ENCODE measurements at places on chromosomes 3 and 15. TPM values are rescaled to one million over a fixed set of nuclear protein-coding genes. Genes with fewer than 3 reads are reported as not detected.

Gene SUCNR1
- total RNA-seq: not detected

Gene LRRC58
- 28.2 TPM for total RNA-seq

Gene PCSK6
- total RNA-seq: 0.46 TPM

Gene CA12
- not detected for total RNA-seq

Gene GOLGA8S
- total RNA-seq: 0.31 TPM

Gene CLCN2
- 3.6 TPM for total RNA-seq

Gene PLSCR5
- total RNA-seq: not detected

Gene MESP1
- 1.6 TPM for total RNA-seq

Gene CASR
- not detected for total RNA-seq

Gene IGDCC3
- not detected for total RNA-seq

Gene TERC
- 1.8 TPM for total RNA-seq
